ENCODE measurements at places on chromosomes 7 and 10.

DNA sequence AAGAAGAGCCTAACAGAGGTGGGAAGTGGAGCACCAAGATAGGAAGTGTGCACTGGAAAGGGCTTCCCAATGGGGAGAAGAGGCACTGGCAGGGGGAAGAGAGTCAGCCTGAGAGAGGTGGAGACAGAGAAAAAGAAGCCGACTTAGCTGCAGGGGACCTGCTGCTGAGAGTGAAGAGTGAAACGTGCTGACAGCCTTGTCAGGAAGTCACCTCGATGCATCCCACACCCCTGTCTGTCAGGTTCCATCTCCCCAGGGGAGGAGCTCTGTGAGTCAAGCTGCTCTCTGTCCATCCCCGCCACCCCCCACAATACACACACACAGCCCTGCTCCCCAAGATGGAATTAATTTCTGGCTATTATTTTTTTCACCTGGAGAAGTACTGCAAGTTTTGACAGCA lies 14.0 kb downstream of the KAZALD1 start:
- DNase-seq = no peak

GRCh38 chr7:94095316-94096009 lies 91.3 kb upstream of the BET1 start:
- no peak for DNase-seq

- DNase-seq = peak; percentile 92
Observed at GRCh38 chr7:66157060-66157459, 42.4 kb downstream of the CRCP start.

- DNase-seq = peak; percentile 30
Observed at GRCh38 chr10:29078919-29079318, 210.0 kb upstream of the LYZL1 start.

DNA sequence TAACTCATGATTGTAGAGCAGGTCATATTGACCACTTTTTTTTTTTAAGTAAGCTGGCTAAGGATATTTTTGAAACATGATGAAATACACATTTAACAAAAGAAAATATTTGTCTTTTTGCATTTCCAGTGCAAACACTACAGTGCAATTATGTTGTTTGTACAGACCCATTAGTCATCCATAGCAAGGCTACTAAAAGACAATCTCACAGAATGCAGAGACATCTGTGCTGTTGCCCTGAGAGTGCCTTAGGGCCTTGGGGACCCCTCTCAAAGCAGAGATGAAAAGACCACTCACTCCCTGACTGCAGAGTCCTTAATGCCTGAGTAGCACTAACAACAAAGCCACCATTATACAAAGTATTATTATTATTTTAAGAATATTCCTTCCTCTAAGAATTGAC lies 104.5 kb downstream of the NRCAM start:
- DNase-seq = no peak

- peak; percentile 86 for DNase-seq
Observed at GRCh38 chr7:158818325-158819213, 10.7 kb downstream of the ESYT2 start.

DNA sequence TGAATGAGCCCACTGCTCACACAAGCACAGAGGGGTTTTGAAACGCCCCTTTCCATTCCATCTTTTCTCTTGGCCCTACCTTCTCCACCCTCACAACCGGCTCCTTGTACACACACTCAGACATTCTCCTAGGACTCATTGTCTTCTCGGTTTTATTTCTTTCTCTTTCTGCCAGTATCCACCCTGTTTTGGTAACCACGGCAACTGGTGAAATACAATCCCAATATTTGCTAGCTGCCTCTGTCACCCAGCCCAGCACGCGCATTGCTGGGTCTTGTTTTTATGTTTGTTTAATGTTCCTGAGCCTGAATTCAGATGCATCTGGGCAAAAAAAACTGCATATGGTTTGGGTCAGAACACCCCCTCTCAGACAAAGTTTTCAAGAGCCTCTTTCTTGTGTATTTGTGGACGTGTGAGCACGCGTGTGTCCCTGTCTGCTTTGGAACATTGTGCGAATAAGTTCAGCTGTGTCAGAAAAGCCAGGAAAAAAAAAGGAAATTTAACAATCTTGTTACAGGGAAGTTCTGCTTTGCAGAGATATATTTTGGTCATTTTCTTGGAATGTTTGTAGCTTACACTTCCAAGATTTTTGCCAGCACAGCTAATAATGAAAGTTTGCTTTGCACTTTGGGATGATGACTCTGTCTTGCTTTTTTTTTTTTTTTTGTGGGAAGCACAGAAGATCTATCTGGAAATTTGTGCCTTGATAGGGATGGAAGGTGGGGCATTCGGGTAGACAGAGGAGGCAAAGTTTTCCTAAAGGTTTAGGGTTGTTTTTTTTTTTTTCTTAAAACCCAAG lies 225.9 kb downstream of the TRIL start:
- DNase-seq = no peak

DNA sequence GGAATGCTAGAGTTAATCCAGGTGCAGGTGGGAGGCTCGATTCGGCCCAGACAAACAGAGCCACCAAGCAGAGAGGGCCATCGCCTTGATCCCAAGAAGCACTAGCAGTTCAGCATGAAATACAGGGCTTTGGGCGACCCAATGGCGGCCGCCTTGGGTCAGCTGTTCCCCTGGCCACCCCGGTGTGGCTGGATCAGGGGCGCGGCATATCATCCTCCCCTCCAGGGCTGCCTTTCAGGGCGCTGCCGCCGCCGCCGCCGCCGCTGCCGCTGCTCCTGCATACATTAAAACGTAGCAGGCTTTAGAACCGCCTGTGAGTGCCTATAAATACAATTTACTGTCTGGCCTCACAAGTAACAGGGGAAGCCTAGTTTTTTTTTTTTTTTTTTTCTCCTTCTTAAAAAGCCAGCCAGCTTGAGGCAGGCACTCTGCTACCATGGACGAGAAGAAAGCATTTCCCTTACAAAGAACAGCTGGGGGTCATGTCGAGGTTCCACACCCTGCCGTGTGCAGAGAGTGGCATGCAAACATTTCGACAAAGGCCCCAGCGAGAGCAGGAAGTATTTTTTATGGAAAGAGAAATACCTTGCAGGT lies 57.7 kb upstream of the EFCAB10 start:
- no peak for DNase-seq

Measured in OCI-M1 (cell line).